ENCODE measurements at places on chromosomes 6 and 20. TPM values are rescaled to one million over a fixed set of nuclear protein-coding genes. Genes with fewer than 3 reads are reported as not detected.

PTCRA gene
- not detected for total RNA-seq

NINL gene
- 5.2 TPM for total RNA-seq

GPLD1 gene
- 0.18 TPM for total RNA-seq

SLC17A1 gene
- not detected for total RNA-seq

TRIM38 gene
- total RNA-seq, result 24.9 TPM

RHAG gene
- total RNA-seq, result not detected

TUBB2B gene
- 0.30 TPM for total RNA-seq

POM121L2 gene
- total RNA-seq, result not detected

HSPA1L gene
- 2.6 TPM for total RNA-seq

SLC13A3 gene
- total RNA-seq, result not detected

OOEP gene
- 0.84 TPM for total RNA-seq

IMPG1 gene
- not detected for total RNA-seq

VIP gene
- total RNA-seq, result not detected

LY6G6C gene
- total RNA-seq, result 0.25 TPM

SSTR4 gene
- not detected for total RNA-seq

All from T-helper 2 cell treated with Interferon-gamma antibody and Interleukin-4, amounts not matched to agents 100 ng/mL and 5 ng/mL, for 36 hours (primary cell).